ENCODE measurements at places on chromosomes 1 and 21. TPM values are rescaled to one million over a fixed set of nuclear protein-coding genes. Genes with fewer than 3 reads are reported as not detected.

DNA sequence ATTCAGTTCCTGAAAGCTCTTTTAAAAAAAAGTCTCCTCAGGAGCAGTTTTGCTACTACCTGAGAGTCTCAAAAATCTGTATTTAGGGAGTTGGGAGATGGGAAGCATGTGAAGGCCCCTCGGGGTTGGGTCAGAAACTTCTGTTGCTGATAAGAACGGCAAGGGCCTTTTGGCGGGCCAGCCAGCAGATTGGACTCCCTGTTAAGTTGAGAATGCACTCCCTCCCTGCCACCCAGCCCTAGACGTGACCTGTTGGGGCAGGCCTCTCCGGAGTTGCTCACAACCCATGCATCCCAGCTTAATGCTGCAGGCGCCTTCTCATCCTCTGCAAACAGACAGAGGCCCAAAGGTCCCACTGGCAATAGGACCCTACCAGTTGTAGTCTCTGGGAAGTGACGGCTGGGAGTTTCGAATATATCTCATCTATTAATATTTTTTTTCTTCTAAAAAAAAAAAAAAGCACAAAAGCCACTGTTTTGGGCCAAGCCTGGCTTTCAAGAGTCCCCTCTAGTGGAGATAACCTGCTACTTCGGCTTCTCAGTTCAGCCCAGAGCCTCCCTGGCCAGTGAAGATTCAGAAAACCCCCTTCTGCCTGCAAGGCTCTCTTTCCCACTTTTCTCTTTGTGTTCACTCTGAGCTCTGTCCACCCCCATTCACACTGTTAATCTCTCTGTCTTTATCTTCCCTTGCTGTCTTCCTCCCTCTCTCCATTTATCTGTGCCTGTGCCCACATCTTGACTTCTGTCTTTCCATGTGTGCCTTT lies 5.3 kb downstream of the PLXNA2 start:
- H3K36me3 ChIP-seq, result no peaks in the 10 kb centered on the region
- peaks cover 18% of the 10 kb centered on the region for H3K27me3 ChIP-seq
- peak overlapping the region; percentile 88 for H3K4me3 ChIP-seq
- H3K4me1 ChIP-seq, result peaks cover 56% of the 10 kb centered on the region
- H3K27ac ChIP-seq, result peak overlapping the region; percentile 35

- no peaks in the 10 kb centered on the region for H3K4me1 ChIP-seq
- H3K27ac ChIP-seq, result no peak overlapping the region
- DNase-seq, result no peak
- no peak overlapping the region for H3K4me3 ChIP-seq
- H3K36me3 ChIP-seq, result no peaks in the 10 kb centered on the region
Measured at GRCh38 chr1:174692313-174692712, 244.5 kb downstream of the GPR52 start.

DNA sequence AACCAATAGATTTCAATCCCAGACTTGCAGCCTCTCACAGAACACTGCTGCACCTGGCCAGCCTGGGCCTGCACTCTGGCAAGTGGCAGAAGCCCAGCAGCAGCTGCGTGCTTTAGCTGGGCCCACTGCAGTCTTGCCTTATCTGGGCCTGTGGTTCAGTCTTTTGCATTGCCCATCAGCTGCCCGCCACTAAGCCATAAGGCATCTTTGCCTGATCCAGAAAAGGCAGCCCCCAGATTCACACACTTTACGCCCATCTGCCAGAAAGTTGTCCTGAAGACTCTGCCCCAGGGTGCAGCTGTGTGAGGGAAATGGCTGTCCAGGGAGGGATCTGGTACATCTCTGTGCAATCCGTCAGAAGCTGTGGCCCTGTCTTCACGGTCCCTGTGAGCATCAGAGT lies 217.0 kb downstream of the DNAH14 start:
- H3K36me3 ChIP-seq, result no peaks in the 10 kb centered on the region
- H3K4me3 ChIP-seq, result no peak overlapping the region
- no peaks in the 10 kb centered on the region for H3K4me1 ChIP-seq
- DNase-seq, result no peak
- H3K27me3 ChIP-seq, result no peaks in the 10 kb centered on the region
- no peak overlapping the region for H3K27ac ChIP-seq

The ADAMTS4 gene
- 8.4 TPM for total RNA-seq

- no peak overlapping the region for H3K27ac ChIP-seq
- no peak for DNase-seq
- H3K4me1 ChIP-seq, result no peaks in the 10 kb centered on the region
- no peaks in the 10 kb centered on the region for H3K27me3 ChIP-seq
- no peaks in the 10 kb centered on the region for H3K36me3 ChIP-seq
Measured at GRCh38 chr21:29496337-29496736, 197.6 kb downstream of the BACH1 start.
